ENCODE measurements at places on chromosomes 3 and 15. TPM values are rescaled to one million over a fixed set of nuclear protein-coding genes. Genes with fewer than 3 reads are reported as not detected.

Gene KBTBD13
- not detected for total RNA-seq

Gene THSD4
- 50.6 TPM for total RNA-seq

Gene ARHGAP31
- total RNA-seq = 15.3 TPM

Gene CCDC54
- total RNA-seq = not detected

Gene GTPBP8
- 34.3 TPM for total RNA-seq

Gene CLDN18
- not detected for total RNA-seq

DNA sequence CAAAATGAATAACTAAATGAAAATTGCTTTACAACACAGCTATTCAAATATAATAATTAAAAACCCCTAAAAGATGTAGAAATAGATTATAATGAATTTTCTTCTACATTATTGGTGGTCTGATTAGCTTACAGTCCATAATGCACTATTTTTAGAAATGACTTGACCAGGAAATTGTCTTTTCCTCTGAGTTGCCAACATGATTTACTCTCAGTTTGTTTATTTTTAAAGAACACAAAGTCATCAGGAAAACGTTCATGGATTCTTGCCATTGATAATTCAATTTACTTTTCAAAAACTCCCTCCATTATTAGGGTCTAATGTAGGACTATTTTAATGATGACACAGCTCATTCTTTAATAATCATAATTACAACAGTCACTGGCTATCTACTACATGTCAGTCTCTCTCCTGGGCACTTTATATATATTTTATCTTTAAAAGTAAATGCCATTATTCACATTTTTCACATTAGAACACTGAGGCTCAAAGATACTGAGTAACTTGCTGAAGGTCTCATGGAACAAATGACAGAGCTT lies 1.1 kb downstream of the TM4SF18 start:
- peak; percentile 20 for DNase-seq

GRCh38 chr15:27587810-27588209 lies 511.3 kb downstream of the OCA2 start:
- DNase-seq = no peak

- DNase-seq = no peak
These were observed 27.6 kb upstream of the FAM3D start for GRCh38 chr3:58693940-58694850.

- DNase-seq = peak; percentile 18
These were observed 117.7 kb upstream of the PLCL2 start for GRCh38 chr3:16767006-16767405.

- no peak for DNase-seq
These were observed 20.6 kb downstream of the ABTB1 start for GRCh38 chr3:127693336-127693843.

DNA sequence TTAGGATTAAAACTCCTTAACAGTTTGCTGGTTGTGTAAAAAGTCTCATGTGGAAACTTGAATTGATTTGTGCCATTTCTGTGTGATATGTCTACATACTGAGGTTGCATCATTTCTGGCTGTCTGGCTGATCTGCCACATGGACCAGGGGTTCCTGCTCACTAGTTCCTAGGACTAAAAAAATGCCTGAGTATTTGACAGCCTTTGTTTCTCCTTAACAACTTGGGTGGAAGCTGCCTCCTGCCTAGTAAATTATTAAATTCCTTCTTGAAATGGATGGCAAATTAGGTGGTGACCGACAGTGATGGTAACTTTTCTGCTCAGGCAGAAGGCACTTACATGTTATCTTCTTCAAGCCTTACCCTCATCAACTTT lies 226.9 kb upstream of the MRPL3 start:
- peak; percentile 44 for DNase-seq

GRCh38 chr3:189272500-189273119 lies 100.8 kb downstream of the TPRG1 start:
- peak; percentile 22 for DNase-seq

GRCh38 chr3:29537889-29538609 lies 257.2 kb downstream of the RBMS3 start:
- peak; percentile 26 for DNase-seq

DNA sequence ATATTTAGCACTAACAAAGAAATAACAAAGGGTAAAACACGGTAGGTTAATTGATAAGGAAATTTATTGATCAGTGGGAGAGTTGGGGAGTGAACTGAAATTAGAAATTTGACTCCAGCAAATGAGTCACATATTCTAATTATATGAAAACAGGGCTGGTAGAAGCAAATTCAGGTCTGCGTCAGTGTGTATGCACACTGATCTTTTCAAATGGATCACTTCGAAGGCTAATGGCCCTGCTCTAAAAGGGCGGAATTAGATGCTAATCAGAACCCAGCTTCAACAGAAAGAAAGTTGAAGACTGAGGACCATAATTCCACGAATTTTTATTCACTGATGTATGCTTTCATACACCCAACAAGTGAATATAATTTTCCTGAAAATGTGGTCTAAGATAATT lies 762.4 kb upstream of the DPPA4 start:
- peak; percentile 2 for DNase-seq

DNA sequence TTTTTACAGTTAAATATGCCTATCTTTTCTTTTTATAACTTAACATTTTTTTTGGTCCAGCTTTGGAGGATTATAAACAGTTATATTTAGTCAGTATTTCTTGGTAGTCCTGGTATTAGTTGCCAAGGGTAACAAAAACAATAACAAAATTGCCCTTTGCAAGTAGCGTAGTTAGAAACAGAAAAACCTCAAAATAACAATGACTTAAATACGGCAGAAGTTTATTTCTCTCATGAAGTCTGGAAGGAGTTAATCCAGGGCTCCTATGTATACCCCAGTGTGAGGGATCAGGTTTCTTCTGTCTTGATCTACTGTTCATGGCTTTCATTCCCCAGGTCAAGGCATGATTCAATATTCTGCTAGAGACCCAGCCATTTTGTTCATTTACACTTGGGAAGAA lies 14.1 kb upstream of the MYH15 start:
- peak; percentile 20 for DNase-seq

- DNase-seq = no peak
These were observed 180.5 kb downstream of the TCF12 start for GRCh38 chr15:57098896-57099295.

GRCh38 chr3:13689373-13690260 lies 140.7 kb downstream of the FBLN2 start:
- DNase-seq = no peak

- DNase-seq = no peak
These were observed 468.4 kb upstream of the UBE2E2 start for GRCh38 chr3:22734756-22735155.

DNA sequence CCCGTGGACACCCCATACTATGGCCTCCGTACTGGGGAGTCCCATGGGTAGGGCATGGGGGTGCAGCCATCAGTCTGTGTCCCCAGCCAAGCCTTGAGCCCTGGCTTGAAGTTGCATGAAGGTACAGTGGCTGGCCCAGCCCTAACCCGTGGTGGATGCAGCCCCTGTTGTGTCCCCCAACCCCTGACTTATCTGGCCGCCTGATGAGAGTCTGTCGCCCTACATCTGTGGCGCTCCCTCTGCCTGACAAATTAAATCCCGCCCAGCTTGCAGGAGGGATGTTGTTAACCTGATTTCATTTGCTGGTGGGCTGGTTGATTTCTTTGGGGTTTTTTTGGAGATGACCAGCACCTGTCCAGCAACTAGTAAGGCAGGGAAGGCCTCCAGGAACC lies 186.1 kb downstream of the APBA2 start:
- DNase-seq = no peak

GRCh38 chr3:197135212-197135611 lies 105.6 kb upstream of the MELTF start:
- peak; percentile 40 for DNase-seq

GRCh38 chr3:45180051-45180450 lies 33.9 kb upstream of the CDCP1 start:
- peak; percentile 90 for DNase-seq

DNA sequence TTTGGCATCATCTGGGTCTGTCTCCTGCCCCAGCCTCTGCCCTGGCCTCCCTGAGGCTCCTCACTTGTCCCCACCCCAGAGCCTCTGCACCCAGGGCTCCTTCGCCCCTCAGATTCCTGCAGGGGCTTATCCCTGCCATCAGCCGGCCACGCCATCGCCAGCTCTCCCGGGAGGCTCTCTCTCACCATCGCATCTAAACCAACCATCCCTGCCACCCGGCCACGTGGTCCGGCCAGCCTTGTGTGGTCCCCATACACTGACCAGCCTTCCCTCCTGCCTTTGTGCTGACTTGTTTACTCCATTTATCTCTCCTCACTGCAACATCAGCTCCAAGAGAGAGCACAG lies 134.3 kb upstream of the IQSEC1 start:
- DNase-seq = no peak
